ENCODE measurements at places on chromosomes 3 and 15.

DNA sequence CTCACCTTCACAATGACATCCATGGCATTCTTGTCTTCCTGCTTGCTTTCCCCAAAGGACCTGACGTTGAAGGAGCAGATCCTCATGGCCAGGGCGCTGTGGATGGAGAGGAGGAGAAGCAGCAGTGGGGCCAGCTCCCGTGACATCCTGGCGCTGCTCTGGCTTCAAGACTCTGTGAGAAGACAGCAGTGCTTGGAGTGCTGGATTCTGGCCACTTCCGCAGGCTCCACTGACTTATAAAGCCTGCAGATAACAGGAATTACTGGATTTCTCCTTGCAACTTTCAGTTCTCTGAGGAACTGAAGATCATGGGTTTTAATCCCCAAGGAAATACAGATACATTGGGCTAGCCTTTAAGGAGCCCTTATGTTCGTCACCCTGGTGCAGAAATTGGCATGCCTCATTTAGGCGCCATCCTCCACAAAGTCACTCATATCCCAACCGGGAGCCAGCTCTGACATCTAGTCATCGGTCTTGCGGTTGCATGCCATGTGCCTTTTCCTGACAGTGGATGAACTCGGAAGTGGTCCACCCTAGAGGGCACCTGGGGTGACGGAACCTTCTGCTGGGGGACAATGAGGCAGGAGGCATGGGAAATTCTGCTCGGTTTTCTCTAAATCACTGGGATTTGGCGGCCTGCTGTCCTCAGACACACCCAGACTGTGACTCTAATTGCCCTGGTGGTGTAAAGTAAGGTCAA, at the start of gene DNASE1L3:
TSS of gene DNASE1L3 (minus strand) at position 212 of the 700 bp plus-strand sequence. CDS start at position 146, 66 bp downstream.
- DNase-seq = no peak

DNA sequence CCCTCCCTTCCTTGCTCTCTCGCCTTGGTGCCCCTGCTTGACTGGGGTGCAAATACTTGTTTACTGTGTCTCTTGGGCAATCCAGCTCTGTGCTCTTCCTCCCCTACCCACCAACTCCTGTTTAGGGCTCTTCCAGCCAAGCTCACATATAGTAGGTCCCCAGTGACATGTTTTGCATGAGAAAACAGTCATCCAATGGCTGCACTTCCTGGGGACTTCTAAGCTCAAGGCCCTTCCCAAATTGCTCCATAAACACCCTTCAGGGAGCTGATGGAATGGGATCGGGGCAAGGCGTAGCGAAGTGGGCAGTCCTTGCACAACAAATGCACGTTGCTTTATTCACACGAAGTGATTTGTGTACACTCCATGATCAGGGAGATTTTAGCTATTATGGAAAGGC, 9.4 kb upstream of the COPG1 start:
- DNase-seq = no peak

- no peak for DNase-seq
Observed at GRCh38 chr15:62142736-62143135, 22.3 kb downstream of the C2CD4B start.

- no peak for DNase-seq
Observed at GRCh38 chr3:139619484-139619883, 58.3 kb downstream of the NMNAT3 start.

GRCh38 chr3:13501958-13502790, 22.1 kb downstream of the HDAC11 start:
- DNase-seq = no peak

DNA sequence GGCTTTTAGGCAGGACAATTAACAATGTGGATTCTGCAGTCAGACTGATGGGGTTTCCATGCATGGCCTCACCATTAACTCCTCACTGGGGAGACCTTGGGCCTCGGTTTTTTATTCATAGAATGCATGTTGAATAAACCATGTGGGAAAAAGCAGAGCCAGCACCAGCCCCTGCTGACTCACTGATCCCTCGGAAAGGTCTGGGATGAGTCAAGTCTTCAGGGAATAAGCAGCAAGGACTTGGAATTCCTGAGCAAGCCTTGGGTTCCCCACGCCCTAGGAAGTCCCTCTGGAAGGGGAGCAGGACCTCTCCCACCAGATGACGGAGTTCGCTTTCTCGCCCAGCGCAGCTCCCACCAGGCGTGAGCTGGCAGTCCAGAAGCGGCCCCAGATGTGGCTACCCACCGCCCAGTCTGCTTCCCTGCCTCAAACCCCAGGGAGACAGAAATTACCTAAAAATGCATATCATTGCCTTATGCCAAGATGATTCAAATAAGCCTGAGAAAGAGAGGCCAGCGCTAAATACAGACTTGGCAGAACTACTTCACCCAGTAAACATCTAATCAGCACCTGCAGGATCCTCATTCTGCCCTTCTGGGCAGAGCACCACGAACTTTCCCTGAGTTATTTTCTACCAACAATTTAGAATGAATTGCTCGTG, 45.4 kb downstream of the BTD start:
- peak; percentile 99 for DNase-seq

DNA sequence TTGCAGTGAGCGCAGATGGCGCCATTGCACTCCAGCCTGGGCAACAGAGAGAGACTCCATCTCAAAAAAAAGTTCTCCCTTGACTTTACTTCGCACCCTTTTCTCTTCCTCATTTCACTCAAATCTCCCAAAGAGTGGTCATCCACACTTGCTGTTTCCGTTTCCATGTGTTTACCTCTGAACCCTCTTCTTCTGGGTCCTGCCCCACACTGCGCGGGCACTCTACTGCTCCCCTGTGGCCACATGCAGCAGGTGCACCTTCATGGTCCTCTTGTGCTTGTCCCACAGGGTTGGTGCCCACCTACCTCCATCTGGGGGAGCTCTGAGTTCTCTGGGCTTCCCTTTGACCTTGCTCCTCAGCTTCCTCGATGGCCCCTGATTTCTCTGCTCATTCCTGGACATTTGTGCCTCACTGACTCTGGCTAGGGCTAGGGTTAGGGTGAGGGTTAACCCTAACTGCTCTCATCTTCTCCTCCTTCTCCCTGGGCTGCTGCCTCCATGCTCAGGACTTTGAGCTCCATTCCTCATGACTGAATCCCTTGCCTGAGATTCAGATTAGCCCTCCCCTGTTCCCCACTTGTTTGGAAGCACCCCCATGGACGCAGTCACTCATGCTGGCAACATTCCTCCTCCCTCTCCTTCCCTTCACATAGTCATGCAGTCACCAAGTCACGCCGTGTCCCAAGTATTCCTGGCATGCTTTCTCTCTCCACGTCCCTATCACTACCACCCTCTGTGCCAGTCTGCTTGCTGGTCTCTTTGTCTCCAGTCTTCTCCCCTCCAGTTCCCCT, 26.6 kb upstream of the KY start:
- no peak for DNase-seq

- DNase-seq = no peak
Observed at GRCh38 chr15:63759752-63760151, 74.0 kb downstream of the HERC1 start.

DNA sequence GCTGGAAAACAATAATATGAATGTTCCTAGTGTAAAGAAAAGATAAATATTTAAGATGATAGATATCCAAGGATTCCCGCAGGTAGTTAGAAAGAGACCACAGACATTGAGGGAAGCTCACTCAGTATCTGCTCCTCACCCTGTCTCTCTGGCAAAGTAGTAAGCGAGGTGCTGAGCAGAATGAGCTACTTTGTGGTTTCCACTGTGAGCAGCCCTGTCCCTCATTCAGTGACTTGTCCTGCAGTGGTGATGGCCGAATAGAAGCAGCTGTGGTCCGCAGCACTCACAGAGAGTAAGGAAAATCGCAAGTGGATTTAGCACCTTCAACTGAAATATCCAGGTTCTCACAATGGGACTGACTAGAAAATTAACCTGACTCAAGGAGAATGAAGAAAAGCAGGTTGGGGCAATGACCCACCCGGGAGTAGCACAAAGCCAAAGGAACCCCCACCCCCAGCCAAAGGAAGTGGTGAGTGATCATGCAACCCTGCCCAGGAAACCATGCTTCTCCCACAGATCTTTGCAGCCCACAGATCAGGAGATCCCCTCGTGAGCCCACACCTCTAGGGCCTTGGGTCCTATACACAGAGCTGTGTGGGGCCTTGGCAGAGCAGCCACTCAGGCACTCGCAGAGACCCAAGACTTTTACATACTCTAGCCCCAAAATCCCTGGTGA, 21.8 kb upstream of the SLC25A38 start:
- DNase-seq = no peak

- no peak for DNase-seq
Observed at GRCh38 chr3:123708531-123708930, 123.7 kb upstream of the HACD2 start.

- no peak for DNase-seq
Observed at GRCh38 chr15:70249616-70250015, 151.9 kb upstream of the TLE3 start.

DNA sequence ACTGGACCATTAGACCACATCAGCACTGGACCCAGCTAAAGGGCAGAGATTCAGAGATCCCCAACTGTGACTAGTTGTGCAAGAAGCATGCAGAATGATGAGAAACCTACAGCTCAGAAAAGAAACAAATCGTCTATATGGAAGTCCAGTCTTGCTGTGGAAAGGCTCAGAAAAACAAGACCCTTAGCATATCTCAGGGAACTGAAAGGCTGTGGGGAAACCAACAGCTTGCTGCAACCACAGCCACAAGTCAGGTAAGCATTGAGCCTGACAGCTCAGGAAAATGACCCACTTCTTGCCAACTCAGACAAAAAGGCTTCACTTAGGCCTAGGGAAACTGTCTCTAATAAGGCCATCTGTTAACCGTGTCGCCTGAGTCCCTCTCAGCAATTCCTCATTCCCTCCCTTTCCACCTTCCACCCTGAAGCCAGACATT, 145.6 kb downstream of the LSAMP start:
- no peak for DNase-seq

DNA sequence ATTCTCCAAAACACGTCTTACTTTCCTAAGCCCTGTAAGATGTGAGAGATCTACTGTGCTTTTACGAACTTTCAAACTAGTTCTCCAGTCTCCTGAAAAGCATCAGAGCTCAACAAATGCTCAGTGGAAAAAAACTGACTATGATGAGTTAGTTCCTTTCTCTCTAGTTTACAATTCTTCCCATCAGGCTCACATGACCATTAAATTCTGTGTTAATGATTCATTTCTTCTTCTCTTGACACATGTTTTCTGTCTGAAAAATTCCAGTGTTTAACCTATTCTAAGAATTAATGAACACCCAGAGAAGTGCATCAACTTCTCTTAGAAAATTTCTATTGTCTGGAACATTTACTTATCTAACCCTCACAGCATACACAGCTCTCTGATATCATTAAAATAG, 844.3 kb downstream of the SI start:
- no peak for DNase-seq

GRCh38 chr3:28290863-28291300, 49.5 kb downstream of the CMC1 start:
- DNase-seq = no peak

DNA sequence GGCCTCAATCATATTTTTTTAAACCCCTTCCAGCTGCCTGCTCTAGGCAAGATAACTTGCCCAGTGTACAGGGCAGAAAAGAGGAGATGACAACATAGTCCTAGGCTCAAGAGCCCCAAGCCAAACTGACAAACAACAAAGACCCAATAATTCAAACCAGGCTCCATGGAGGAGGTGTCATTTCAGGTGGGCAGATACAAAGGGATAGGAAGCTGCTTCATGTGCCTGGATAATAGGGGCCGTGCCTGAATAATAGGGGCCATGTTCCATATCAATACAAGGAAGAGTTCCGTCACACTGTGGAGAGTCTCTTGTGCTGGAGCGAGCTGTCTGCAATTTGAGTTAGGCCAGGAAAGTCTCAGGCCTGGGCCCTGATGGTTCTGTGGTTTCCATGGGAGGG, 35.4 kb upstream of the TRIM71 start:
- DNase-seq = no peak

GRCh38 chr3:72151465-72152238, 366.7 kb upstream of the PROK2 start:
- DNase-seq = no peak

DNA sequence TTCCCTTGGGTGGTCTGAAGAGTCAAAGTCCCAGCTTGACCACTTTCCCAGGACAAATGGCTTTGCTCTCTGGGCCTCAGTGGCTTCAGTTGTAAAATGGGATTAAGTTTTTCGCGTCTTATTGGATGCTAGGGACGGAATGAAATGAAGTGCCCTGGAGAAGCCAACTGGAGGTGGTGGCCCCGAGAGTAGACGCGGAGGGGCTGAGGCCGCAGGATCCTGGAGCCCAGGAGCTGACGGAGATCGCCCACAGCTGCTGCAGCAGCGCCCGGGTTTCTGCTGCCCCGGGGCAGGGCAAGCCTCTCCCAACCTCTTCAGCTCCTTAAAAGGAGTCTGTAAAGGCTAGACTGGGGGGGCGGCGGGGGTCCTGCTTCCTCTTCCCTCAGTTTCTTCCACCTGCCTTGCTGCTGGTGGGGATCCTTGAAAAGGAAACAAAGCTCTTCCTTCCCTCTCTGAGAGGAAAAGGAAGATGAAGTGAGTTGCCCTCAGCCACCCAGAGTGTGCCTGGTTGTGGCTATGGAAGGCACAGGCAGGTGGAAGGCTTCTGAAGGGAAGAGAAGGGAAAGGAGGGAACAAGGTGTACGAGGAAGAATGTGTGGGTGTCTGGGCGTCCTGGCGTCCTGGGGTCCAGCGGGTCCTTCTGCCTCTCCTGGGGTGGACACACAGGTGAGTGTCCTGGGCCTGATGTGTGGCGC, 967 bp upstream of the BNC1 start:
- no peak for DNase-seq

- no peak for DNase-seq
Observed at GRCh38 chr3:184807549-184807948, 4.4 kb upstream of the VPS8 start.

GRCh38 chr15:98369081-98369716, 279.1 kb upstream of the IGF1R start:
- no peak for DNase-seq

GRCh38 chr15:28913171-28913765, 27.5 kb downstream of the APBA2 start:
- DNase-seq = no peak
